ENCODE measurements at places on chromosomes 5 and 9.

DNA sequence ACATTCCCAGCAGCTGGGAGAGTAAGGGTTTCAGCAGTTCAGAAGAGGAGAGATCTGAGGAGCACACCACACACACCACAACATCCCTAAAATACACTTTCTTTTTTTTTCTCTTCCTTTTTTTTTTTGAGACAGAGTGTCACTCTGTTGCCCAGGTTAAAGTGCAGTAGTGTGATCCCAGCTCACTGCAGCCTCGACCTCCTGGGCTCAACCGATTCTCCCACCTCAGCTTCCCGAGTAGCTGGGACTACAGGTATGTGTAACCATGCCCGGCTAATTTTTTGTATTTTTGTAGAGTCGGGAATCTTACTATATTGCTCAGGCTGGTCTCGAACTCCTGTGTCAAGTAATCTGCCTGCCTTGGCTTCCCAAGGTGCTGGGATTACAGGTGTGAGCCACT is 9.7 kb upstream of the UBAP1 start:
- no peak for DNase-seq

DNA sequence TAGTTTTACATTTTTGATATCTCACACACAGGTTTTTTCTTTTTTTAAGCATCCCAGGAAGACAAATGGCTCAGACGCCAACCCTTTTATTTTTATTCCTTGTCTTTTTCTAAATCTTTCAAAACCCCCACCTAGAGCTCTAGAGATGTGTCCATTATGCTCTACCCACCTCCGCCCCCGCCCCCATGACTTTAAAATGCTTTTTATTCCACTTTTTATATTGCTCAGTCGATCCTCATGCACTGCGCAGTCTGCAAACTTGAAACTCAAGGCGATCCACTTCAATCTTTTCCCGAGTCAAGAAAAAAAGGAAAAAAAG is 411 bp upstream of the MAT2B start:
- DNase-seq = no peak

GRCh38 chr5:113663879-113664541 is 150.5 kb downstream of the YTHDC2 start:
- no peak for DNase-seq

GRCh38 chr5:142314606-142315005 is 10.2 kb downstream of the SPRY4 start:
- DNase-seq = no peak

- no peak for DNase-seq
These were observed 95.5 kb downstream of the CPLANE1 start for GRCh38 chr5:37153661-37154060.

DNA sequence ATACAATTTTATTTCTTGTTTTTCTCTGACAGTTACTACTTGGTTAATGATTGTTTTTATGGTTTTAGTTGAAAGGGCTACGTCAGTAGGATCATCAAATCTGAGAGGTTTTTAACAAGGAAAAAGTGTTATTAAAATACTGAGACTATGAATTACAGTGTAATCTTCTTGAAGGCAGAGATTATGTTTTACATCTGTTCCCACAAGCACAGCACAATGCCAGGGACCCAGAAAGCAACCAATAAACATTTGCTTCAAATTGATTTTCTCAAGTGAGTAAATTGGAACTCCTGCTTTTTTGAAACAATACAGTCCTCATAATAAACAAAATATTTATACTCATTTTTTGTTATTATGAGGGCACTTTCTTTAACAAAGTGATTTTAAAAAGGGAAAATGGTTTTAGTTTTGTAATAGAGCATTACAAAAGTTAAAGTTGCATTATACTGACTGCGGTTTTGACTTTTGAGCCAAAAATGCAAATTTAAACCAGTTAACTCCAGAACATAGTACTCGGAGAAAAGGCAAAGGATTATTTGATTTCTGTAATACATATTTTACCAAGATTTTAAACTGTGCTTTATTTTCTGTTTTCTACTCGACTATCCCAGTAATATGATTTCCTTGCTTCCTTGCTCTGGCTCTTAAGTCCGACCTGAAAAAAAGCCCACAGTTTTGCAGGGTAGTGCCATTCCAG is 176.9 kb downstream of the GDNF start:
- no peak for DNase-seq

- no peak for DNase-seq
These were observed 14.5 kb downstream of the TLR4 start for GRCh38 chr9:117718701-117719100.

All from brain pericyte (primary cell).